ENCODE measurements at places on chromosomes 11 and 22.

GRCh38 chr11:57479021-57479663 lies 18.8 kb downstream of the RTN4RL2 start:
- DNase-seq: peak; percentile 37

DNA sequence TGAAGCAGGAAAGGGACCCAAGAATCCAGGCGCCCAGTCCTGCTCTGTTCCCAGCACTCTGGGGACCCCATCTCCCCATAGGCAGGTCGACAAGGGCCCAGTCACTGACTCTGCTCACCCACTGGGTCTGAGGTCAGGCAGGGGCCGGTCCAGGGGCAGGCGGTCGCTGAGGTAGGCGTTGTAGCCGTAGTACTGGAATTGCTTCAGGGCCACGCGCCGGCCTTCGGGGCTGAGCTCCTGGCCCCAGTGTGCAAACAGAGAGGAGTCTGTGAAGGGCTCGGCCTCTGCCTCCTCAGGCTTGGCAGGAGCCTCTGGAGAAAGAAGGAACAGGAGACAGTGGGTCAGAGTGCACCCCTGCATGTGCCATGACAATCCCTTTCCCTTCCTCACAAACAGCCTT lies 95.6 kb upstream of the CSNK2A3 start:
- no peak for DNase-seq

GRCh38 chr22:37163575-37164504 lies 14.1 kb upstream of the IL2RB start:
- no peak for DNase-seq

DNA sequence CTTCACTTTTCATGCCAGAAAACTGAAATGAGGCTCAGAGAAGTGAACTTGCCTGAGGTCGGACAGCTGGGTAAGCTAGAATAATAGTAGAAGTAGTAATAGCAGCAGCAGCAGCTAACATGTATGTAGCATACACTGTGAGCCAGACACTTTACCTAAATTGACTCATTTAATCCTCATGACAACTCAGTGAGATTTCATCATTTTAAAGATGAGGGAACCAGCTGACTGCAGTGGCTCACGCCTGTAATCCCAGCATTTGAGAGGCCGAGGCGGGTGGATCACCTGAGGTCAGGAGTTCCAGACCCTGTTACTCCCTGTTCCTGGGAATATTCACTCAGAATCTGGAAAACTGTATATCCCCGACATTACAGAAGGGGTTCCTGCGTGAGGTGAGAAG lies 154.5 kb downstream of the DBX1 start:
- DNase-seq: peak; percentile 9

DNA sequence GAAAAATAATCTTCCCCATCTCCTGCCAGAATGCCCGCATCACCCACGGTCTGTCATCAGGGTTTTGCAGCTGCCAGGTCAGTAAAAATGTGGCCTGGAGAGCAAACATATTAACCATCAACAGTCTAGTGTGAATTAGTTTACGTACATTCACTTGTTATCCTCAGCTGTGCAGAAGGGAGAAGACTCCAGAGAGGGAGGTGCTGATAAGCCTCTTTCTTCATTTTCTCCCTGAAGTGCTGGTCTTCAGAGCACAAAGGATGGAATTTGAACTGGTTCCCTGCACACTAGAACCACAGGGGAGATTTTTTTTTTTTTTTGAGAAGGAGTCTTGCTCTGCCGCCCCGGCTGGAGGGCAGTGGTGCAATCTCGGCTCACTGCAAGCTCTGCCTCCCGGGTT lies 8.2 kb downstream of the FGF19 start:
- DNase-seq: no peak

GRCh38 chr11:58513747-58514367 lies 6.0 kb upstream of the OR5B21 start:
- peak; percentile 58 for DNase-seq

DNA sequence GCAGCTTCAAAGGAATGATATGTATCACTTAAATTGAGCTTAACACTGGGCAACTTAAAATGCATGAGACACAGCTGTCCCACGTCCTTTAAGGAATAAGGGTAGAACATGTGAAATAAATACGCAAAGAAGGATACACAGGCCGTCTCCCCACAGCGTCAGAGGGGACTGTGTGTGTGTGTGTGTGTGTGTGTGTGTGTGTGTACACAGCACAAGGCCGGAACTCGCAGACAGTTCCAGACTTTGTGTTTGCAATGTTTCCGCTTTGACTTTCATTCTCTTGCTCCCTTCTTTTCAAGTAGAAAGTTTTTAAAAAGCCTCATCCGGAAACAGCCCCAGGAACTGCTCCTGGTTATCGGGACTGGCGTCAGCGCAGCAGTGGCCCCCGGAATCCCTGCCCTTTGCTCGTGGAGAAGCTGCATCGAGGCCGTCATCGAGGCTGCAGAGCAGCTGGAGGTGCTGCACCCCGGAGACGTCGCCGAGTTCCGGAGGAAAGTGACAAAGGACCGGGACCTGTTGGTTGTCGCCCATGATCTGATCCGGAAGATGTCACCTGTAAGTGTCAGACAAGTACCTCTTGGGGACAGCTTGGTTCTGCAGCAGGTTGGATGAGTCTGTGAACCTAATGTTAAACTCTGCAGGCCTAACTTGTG lies 13.3 kb downstream of the FAM118A start:
- no peak for DNase-seq

- DNase-seq: peak; percentile 39
Observed at GRCh38 chr11:35138943-35139721, at the start of gene CD44. TSS of gene CD44 (plus strand) at chr11:35139171. CDS start at chr11:35139304, 133 bp downstream.

GRCh38 chr22:49788504-49788903 lies 39.2 kb downstream of the BRD1 start:
- no peak for DNase-seq

- DNase-seq: no peak
Observed at GRCh38 chr11:119804698-119805097, 75.7 kb upstream of the NECTIN1 start.

GRCh38 chr22:18087350-18087855 lies 9.6 kb downstream of the PEX26 start:
- no peak for DNase-seq

- DNase-seq: peak; percentile 71
Observed at GRCh38 chr11:118128721-118129470, 23.7 kb downstream of the SCN4B start.

GRCh38 chr11:44229098-44229497 lies 80.8 kb downstream of the ALX4 start:
- DNase-seq: no peak

DNA sequence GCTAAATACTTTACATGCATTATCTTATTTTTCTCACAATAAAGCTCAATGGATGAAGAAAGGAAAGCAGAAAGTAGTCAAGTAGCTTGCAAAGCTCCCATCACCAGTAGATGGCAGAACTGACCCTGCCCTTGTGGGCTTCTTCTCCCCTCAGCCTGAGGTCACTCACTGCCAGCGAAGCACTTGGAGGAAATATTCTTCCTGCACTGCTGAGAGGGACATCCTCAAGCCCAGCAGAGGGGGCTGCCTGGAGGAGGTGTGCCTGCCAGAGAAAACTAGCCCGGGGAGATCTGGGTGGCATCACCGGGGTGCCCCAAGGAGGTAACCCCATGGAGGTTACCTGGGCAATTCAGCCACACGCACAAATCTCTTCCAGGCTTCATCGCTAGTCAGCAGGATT lies 6.6 kb downstream of the APOL4 start:
- peak; percentile 69 for DNase-seq

DNA sequence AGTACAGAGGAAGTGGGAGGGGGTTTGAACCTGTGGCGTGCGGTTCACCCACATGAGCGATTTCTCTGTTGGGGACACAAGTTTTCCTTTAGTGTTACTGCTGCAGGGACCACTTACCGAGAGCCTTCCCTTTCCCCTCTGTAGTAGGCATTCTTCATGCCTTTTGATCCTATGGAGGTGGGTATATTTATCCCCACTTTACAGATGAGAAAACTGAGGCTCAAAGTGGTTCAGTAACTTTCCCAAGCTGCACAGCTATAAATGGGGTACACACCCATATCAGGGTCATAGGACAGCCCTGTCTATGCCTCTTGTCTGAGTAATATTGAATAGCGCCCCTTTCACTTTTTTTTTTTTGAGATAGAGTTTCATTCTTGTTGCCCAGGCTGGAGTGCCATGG lies 3.3 kb upstream of the PHF21B start:
- no peak for DNase-seq

DNA sequence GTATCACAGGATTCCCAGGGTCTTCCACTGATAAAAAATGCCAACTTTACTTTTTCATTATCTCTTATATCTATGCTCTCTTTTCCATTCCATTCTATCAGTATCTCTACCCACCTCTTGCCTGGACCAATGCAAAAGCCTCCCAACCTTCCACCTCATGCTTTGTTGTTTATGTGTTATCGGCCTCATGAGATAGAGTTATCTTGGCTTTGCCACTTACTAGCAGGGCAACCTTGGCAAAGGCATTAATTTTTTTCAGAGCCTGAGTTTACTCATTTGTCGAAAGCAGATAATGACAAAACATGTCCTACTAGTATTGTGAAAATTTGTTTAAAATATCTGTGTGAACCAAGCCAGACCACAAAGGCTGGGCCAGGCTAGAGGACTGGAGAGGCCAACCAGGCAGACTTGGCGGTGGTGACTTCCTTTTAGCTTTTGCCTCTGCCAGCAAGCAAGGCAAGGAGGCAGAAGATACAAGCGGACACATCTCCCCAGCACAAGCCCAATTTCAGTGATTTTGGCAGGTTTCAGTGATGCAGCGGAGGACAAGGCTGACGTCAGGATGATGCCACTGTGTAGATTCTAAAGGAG lies 106.9 kb downstream of the ADAMTS15 start:
- DNase-seq: no peak

DNA sequence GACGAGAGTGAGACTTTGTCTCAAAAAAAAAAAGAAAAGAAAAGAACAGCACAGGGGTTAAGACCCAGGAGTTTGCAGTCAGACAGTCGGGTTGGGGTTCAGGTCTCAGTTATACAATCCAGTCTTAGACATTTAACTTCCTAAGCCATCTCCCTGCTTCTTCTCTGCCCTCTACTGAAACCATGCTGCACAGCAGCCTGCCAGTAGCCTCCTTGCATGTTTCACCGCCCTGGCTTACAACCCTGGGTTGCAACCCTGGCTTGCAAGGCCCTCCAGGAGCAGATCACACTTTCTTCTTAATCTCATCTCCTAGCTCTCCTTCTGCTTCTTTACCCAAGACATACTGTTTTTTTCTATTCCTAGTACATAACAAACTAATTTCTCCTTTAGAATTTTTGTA lies 5.9 kb upstream of the B3GAT3 start:
- DNase-seq: no peak

DNA sequence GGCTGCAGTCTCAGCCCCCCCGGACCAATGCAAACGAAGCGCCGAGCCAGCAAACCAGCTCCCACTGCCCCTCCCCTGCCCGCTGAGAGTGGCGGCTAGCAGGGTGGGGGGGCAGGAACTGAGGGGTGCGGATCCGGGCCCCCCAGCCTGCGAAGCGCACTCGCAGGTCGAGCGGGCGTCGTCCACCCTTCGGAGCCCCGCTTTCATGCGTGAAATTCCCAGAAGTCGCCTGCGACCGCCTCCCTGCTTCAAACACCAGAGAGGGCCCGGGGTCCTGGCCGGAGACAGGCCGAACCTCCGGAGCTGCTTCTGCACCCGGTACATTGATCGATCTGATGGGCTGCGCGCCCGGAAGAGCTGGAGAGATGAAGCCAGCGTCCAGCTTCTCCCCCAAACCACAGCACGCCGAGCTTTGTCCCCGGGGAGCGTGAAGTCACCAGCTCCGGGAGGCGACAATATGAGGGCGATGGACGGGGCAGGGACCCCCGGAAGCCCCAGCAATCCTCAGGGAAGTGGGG lies 646 bp upstream of the PATZ1 start:
- peak; percentile 86 for DNase-seq

DNA sequence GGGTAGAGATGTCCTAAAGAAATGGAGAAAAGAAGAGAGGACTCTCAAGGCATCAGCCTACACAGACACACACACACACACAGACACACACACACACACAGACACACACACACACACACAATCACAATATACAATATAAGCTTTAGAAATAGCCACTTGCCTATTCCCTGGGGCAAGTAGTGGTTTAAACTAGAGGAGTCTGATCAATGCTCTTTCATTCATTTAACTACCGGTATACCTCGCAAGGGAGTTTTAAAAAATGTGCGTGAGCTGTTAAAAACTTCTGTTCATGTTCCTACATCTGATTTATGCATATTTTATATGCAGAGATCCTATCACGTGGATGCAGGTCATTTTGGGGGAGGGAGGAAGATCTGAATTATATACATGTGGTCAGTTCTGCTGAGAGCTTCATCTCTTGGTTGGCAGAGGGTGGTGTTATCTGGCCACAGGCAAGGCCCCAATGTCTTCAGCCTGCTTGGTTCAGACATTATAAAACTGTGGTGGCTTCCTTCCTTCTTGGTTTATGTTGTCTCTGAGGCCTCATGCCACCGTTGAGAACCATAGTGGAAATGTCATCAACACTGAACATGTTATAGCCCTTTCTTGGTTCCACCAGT lies 56.6 kb downstream of the SYT13 start:
- DNase-seq: no peak

DNA sequence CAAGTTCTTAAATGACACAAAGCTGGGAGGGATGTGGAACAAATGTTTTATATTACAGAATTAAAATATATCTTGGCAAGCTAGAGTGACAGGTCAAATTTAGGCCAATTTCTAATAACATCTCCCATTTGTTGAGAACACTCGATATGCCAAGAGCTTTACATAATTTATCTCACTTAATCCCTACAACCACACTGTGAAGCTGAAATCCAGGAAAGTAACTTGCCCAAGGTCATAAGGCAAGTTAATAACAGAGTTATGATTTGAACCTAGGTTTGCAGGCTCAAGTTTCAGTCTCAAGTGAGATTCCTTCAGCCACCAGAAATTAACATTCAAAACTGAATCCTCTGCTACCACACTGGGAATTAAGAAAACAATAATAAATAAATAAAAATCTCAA lies 38.3 kb downstream of the RAB30 start:
- DNase-seq: peak; percentile 78

DNA sequence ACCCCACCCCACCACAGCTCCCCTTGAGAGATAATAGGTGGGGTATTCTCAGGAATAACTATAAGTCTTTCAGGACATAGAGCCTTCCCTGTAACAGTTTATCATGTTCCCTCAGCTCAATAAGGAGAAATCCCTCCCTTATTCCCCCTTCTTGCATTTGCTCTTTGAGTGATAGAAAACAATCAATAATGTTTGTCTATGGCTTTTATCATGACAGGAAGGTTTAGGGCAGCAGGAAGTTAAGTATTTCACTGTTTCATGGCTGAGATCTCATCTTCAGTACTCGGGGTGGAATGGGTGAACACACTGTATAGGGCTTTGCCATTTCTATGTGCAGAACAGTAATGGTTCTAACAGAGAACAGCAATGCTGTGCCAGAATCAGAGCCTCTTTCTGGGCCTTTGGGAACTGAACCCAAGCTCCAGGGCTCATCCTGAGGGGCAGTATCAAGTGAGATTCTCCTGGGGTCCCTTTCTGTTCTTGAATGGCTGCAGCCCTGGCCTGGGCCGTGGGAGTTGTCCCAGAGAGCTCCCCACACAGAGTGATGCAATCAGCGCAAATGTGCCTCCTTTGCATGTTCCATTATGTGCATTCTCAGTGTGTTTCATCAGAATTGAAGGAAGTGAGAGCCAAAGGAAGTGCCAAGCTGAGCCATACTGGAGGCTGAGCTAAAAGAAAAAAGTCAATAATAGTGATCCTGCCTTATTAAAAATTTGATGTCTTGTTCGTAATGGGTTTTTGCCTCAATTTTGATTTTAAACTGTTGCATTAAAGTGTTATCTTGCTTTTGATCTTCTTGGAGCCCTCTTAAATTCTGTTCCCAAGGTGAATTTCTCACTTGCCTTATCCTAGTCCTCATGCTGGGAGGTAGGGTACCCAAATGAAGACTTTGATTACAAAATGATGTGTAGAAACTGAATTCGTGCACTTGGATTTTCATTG lies 2.9 kb upstream of the CYP2R1 start:
- no peak for DNase-seq

- no peak for DNase-seq
Observed at GRCh38 chr11:72102631-72102945, 509 bp downstream of the LAMTOR1 start.

- no peak for DNase-seq
Observed at GRCh38 chr22:49446759-49447710, 380.6 kb downstream of the BRD1 start.

All from NCI-H82 (cell line).